ENCODE measurements at places on chromosomes 4 and X.

- DNase-seq = no peak
Observed at GRCh38 chr4:109411964-109412363, 21.7 kb upstream of the SEC24B start.

DNA sequence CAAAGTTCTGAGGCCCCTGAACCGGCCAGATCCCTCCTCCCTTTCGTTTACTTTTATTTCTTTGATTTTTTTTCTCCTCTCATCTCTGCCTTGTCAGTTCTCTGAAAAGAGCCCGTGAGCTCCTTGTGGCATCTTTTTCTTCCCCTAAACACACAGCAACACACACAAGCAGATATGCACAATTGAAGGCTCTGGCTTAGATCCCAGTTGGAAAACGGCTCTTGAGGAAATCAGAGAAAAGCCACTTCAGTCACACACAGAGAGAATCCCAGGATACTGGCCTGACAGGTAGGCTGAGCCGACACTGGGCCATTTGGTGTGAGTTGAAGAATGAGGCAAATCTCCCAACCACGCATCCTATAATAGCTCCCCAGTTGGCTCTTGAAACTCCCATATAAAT is 12.9 kb downstream of the DIPK2B start:
- DNase-seq = no peak

GRCh38 chr4:4439782-4440181 is 52.9 kb downstream of the NSG1 start:
- DNase-seq = no peak

DNA sequence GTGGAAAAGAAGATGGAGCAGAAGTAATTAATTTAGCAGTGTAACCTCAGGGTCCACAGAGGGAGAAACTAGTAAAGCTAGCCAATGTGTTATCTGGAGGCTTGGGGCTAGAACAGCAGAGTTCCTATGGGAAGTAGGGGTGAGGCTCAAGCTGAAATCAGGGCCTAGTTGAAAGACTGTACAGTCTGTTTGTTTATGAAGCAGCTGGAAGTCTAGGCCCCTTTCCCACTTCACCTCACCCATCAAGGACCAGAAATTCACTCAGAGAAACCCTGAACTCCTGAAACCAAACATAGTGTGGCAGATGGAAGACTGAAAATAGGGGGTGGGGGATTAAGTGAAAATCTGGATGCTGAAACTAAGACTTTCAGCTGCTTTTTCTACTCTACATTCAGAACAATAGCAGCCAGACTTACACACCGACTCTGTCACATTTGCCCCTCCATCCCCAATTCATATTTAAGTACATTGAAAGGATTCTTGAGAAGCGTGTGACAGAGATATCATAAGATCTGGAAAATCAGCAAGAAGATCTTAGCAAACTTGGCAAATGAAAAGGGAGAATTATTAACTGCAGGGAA is 32.6 kb upstream of the FAM241A start:
- DNase-seq = no peak

DNA sequence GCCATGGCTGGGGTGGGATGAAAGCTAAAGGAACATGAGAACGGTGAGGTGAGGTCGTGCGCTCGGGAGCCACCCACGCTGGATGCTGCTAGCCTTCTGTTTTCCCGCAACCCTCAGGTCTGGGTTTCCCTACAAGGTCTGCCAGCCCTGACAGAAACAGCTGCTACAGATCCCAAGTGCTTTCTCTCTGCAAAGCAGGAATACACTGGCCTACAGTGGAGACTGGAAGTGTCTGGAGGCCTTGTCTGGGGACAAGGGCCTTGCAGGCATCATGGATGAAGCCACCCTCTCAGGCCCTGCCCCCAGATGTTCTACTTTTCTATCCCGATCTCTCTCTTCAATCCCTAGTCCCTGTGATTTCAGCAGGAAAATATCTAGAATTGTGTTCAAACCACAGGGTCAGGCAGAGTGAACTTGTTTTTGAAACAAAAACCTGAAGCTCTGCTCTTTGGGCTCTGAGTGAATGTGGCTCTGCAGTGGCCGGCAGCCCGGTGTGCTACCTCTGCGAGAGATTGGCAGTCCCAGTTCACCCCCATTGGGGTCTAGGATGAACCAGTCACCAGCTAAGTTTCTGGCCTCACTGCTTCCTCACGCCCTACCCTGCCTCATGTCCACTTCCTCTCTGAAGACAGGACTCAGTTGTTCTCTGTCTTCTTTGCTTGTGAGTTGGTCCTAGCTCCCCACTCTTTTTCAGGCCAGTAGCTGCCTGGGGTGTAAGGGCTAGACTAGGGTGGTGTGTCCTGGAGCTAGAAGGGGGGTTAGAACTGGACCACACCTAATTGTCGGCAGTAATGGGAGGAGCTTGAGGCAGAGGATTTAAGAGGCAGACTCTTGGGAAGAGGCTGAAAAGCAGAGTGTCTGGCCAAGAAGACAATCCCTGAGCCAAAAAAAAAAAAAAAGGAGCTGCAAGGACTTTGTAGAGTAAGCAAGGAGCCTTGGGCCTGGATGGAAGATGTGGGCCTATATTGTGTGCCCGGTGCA is 89.6 kb downstream of the RTL5 start:
- DNase-seq = no peak

DNA sequence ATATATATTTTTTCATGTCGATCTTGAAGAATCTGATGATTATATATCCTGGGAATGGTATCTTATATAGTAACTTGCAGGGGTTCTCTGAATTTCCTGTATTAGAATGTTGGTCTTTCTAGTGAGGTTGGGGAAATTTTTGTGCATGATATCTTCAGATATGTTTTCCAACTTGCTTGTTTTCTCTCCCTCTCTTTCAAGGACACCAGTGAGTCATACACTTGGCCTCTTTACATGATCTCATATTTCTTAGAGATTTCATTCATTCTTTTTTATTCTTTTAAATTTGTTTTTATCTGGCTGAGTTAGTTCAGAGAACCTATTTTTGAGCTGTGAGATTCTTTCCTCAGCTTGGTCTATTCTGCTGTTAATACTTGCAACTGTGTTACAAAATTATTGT is 27.2 kb upstream of the C4orf17 start:
- DNase-seq = no peak
